ENCODE measurements at places on chromosomes 7 and 10. TPM values are rescaled to one million over a fixed set of nuclear protein-coding genes. Genes with fewer than 3 reads are reported as not detected.

DNA sequence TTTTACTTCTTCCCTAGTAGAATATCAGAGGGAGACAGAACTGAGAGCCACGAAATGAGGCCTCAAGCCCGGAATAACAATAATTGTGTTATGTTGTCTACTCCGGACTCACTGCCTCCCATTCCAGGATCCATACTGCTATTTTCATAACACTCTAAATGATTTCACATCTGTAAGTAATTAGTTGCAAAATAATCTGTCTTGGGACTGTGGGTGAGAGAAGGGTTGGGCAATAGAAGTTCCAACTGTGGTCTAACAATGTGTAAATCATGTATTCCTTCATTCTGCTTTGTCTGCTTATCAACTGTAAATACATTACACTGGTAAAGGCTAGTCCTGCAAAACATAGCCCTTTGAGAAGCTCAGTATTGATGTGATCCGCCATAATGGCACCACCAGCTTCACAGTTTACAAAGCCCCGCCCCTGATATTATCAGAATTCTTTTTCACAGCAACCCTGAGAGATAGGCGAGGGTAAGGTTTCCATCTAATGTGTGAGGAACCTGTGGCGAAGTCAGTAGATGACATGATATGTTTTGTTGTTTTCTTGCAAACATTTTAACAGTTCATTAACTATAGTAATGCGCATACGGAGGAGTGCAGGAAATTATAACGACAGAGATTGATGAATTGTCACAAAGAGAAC, 265.7 kb upstream of the BMPER start:
- peak; percentile 46 for DNase-seq

DNA sequence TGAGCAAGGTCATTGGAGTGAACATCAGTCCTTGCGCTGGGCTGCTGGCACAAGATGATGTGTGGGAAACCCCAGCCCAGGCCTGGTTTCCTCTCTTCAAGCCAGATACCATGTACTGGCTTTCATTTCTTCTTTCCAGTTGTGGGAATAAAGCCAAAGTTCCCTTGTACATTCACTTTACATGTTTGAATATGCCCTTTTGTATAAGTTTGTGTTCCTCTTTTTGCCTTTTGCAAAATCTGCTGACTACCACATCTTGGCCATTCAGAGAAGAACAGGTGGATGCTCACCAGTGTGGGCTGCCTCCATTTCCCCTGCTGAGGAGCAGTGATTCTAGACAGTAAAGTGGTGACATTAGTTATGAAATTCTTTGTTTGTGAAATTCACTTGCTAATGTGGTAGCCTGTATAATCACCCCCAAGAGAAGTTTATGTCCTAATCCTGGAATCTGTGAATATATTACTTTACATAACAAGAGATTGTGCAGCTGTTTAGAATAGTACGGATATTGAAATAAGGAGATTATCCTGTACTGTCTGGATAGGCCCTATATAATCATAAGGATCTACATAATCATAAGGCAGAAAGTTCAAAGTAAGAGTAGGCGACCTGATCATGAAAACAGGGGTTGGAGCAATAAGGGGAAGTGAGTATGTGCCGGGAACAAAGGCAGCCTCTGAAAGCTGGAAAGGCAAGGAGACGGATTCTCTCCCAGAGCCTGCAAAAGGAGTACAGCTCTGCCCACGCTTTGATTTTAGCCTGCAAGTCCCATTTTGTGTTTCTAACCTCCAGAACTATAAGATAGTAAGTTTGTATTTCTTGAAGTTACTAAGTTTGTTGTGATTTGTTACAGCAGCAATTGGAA, 18.8 kb upstream of the AOAH start:
- no peak for DNase-seq

Gene FOXP2
- 59.7 TPM for polyA plus RNA-seq

- peak; percentile 39 for DNase-seq
These were observed 313.4 kb downstream of the CXCL12 start for GRCh38 chr10:44071479-44071878.

DNA sequence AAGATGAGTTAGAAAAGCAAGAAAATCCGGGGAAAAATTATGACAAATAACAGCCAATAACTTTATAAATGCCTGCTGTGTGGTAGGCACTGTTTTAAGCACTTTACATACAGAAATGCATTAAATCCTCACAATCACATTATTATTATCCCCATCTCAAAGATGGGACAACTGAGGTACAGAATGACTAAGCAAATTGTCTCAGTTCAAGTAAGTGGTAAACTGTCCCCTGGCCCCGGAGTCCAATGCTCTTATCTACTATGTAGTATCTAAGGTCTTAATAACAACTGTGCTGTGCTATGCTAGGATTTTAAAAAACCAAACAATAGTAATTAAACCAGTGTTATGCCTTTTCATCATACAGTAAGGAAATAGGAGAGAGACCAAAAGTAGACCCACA, 105.6 kb downstream of the RTKN2 start:
- DNase-seq, result no peak

DNA sequence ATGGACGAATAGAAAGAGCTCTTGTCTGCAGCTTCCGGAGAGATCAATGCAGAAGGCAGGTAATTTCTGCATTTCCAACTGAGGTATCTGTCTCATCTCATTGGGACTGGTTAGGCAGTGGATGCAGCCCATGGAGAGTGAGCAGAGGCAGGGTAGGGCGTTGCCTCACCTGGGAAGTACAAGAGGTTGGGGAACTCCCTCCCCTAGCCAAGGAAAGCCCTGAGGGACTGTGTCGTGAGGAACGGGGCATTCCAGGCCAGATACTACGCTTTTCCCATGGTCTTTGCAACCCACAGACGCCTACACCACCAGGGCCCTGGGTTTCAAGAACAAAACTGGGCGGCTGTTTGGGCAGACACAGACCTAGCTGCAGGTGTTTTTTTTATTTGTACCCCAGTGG, 186.3 kb downstream of the ETV1 start:
- no peak for DNase-seq

Gene GPR37
- 4.7 TPM for polyA plus RNA-seq

- no peak for DNase-seq
These were observed 598.5 kb downstream of the SDK1 start for GRCh38 chr7:3899559-3899991.

GRCh38 chr7:66668677-66669076, 40.0 kb downstream of the KCTD7 start:
- no peak for DNase-seq

All from right lung (tissue), 10 donors.